ENCODE measurements at places on chromosomes 2 and 18.

DNA sequence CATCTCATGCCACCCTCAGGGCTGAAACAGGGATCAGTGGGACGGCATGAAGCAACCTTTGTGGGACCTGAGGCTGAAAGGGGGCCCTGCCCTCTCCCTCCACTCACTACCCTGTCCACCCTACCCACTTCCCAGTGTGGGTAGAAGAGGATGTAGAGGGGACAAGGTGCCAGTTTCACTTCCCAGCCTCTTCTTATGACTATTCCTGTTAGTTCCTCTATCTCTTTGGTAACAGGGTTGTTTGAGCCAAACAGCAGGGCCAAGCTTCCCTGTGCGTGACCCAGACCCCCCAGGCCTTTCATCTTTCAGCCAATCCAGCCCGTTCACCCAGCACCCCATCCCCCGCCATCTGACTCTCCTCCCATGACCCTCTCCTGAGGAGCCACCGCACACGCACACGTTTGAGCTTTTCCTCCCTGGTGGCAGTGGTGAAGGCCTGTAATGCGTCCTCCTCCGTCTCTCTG, 82.3 kb downstream of the STPG4 start:
- peak; percentile 59 for DNase-seq

DNA sequence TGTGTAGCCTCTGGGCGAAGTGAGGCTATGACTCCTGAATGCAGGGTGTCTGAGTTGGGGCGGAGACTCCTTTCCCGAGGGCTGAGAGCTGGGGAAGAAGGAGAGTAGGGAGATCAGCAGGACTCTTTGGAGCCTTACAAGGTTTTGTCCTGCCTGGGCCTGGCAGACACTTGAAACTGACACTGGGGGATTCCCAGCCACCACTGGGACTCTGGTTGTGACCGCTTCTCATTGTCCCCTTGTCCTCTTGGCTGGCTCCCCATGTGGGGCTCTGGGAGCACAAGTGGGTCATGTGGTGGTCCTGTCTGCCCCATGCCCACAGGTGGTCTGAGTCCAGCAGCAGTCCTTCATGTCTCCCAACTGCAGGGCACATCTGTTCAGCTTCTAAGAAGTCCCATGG, 78.2 kb upstream of the MGAT4A start:
- no peak for DNase-seq

- no peak for DNase-seq
Observed at GRCh38 chr2:102449370-102449974, 23.6 kb upstream of the SLC9A4 start.

DNA sequence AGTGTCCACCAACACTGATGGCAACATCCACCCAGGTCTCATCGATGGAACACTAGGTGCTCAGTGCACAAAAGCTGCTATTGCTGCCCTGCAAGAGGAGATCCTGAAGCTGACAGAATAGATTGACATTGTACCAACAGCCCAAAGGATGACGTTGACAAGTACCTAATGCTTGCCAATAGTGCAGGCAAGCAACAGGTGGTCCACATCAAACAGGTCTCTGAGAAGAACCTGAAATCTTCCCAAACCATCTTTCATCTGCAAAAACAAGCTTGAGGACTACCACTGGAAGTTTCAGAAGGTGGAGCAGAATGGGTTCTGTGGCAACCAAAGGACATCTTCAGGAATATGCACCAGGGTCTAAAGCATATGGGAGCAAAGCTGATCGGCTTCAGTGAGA, 15.8 kb upstream of the PROKR1 start:
- no peak for DNase-seq

DNA sequence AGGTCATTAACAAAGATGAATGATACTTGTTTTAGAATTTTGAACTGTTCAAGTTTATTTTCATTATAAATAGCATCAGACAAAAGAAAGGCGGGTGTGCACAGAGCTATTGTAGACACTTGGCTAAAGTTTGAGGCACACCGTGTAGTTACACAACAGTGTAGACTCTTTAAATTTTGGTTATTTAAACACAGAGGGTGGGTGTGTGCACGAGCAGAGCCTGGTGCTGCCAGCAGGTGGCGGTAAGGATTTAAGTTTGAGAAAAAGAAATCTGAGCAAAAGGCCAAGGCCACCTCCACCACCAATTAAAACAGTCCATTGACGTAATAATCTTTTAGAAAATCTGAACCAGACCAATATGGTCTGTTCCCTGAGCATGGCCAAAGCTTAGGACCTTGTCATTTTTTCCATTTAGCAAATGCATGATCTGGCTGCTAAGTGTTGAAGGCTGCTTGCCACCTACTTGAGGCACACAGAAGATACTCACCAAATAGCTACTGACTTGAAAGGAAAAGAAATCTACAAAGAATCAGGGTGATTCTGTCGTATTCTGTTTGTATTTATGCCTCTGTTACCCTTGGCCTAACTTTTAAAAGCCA, 14.3 kb downstream of the COPS7B start:
- no peak for DNase-seq

GRCh38 chr2:127293386-127293747, 577 bp downstream of the ERCC3 start:
- DNase-seq: no peak

GRCh38 chr18:51907687-51908597, 432.1 kb upstream of the DCC start:
- DNase-seq: no peak

DNA sequence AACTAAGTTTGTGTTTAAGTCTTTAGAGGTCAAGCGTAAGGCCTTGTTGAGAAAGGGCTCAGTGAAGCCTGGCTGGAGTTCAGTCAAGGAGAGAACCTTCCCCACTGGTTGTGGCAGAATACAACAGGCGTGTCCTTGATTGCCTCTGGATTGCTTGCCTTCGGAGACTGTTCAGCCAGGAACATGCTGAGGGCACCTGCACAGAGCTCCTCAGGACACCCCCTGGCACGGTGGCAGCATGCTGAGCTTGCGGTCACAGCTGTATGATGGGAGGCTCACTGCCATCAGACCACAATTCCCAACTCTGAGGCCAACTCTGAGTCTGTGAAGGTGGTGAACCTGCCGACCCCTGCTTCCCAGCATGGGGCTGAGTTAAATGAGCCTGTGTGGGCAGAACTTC, 130.0 kb downstream of the LPIN1 start:
- DNase-seq: no peak

DNA sequence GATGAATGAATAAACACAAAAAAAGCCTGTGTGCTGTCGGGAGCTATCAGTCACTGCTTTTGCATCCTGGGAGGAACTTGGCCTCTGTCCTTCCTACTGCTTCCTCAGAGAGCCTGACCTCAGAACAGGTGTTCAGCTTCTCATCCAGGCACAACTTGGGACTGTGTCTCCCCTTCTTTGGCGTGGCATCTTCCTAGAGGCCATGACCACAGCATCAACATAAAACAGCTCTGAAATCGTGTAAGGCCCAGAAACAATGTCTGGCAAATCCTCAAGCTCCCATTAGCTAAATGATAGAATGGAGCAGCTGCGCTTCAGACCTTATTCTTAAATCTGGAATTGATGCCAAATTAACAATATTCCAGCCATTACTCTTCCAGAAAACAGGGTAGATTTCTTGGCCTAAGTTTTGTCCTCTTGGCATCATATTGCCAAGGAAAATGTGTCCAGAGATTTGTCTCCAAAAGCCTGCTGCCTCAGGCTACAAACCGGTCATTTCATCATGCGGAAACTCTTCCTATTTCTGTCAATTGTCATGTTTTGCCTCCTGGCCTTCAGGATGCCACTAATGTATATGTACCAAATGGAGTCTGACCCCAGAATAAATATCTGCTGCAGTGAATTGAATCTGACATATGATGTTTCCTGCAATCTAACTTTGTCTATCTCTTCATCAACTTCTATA, 53.2 kb upstream of the RAB27B start:
- no peak for DNase-seq

DNA sequence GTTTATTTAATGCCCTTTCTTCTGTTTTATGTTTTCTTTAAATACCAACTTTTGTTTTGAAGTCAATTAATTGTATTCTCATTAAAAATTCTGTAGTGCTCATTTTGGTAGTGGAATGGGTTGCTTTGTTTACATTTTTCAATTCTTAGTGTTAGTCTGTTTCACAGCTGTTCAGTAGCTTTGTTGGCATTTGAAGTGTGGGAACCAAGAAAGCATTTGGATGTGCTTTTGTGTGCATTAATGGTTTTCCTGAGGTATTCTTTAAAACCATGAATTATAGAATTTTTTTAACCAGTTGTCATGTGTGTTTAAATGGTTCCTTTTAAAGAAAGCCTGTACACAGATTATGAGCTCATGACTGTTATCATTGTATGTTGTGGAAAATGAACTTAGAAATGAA, 19.7 kb downstream of the MIB1 start:
- no peak for DNase-seq

DNA sequence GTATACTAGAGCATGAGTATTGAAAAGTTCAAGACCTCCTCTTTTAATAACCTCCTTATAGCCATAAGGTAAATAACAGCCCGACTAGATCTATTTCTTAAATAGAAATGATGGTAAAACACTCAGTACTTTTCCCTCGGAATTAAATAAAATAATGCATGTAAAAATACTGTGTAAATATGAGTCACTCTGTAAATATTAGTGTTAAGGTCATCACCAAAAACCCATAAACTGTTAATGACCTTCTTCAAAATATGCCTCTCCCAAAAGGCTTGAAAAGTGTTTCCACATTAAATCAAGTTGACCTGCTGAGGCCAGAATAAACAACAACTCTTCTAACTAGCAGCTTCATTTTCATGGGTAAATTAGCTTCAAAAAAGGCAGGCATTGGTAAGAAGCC, 25.3 kb upstream of the BZW1 start:
- DNase-seq: no peak
